ENCODE measurements at places on chromosomes 12 and 14.

- DNase-seq, result no peak
Observed at GRCh38 chr12:118302053-118302452, 70.7 kb downstream of the TAOK3 start.

DNA sequence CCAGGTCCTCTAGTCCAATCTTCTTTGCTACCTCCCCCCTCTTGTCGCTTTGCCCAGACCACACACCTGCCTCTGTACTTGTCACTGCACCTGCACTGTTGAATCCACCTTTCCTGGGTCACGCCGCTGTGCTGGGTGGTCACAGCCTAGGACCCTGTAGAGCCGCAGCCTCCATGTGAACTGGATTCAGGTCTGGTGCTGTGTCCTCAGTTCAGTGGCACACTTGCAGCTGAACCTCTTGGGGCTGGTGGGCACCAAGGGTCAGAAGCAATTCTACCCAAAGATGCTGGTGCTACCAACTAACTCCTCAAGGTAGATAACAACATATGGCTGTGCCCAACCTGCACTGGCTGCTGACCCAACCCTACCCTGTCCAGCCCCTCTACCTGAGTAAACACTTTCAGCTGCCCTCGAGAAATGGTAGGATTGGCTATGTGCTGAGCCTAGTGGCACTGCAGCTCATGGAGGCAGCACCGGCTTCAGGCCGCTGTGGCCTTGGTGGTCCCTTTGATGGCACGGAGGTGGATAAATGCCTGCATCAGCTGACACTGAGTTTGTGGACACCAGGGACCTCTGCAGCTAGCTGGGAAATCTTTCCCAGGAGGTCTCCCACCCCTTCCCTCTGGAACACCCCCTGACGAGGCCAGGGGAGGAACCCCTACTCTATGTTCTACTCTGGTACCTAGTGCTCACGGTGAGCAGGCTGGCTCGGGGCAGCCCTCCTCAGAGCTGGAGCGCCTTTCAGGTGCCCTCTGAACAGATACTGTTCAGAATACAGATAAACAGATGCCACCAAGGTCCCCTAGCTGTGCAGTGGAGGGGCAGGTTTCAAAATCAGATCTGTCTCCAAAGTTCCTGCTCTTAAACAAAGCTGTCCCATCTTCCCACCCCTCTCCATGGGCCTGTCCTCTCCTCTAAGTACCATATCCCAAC is 14.3 kb downstream of the AGAP2 start:
- no peak for DNase-seq

- no peak for DNase-seq
Observed at GRCh38 chr12:89225401-89225800, 126.9 kb downstream of the DUSP6 start.

DNA sequence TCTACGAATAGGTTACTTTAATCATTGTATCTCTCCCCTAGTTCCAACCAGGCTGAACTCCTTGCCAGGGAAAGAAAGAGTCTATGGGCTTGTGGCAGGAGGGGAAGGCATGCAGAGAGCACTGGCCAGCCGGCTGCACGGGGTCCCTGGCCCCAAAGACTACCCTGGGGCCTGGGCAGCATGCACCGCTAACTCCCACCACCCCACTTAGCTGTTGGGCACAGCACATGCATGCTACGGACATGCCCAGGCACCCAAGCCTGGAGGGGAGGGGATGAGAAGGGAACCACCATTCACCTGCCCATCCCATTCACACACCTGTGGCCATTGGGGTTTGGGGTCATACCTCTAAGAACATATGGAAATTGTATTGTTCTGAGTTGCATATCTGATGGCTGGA is 94.1 kb downstream of the PIK3C2G start:
- no peak for DNase-seq

DNA sequence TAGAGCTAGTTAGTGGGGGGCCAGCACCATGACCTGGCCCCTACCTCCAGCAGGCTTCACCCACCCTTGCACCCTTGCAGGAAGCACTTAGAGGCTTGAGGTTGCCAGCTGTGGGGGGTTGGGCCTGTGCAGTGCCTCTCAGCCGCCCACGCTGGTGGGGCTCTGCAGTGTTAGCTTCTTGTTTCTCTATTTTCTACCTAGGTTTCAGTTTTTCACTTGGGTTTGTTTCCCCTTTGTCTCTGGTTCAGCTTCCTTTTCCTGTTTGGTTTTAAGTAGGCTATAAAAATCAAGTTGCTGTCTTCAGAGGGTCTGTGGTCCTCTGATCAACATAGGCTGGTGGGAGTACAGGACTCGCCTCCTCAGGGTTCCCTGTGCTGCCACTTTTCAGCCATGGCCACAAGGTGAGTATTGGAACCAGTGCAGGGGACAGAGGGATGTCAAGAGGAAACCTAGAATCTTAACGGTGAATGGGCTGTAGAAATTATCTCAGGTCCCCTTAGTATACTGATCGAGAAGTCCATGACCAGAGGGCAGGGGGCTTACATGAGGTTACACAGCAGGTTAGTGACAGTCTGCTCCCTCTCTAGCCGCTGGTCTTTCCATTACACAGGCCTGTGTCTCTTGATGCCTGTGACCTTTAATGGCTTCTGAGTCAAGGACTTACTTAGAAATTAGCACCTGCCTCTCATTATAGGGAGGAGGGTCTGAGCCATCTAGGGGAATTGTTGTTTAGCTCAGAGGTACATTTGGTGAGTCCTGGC is at the start of gene EVL:
Gene EVL (plus strand): TSS at position 312 of the 761 bp plus-strand sequence. CDS start 79 bp downstream, at position 391.
- DNase-seq, result no peak

GRCh38 chr12:817941-818600 is 65.7 kb downstream of the WNK1 start:
- DNase-seq, result no peak

- no peak for DNase-seq
Observed at GRCh38 chr14:44339231-44339630, 167.9 kb downstream of the FSCB start.

DNA sequence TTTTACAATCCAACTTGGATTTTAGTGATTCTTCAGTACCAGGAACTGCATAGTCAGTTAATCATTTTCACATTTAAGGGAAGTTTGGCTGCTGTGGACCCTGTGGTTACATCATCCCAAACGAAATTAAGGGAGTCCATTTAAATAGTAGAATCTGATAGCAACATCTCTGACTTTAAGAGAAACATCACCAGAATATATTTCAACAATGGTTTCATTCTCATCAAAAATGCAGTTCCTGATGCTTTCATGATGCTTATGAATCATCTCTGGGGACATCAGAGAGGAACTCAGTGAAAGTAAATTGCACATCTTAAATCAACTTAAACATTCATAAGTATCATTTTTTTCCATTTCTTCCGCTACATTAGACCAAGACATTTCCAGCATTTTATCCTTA is 1170.7 kb downstream of the FSCB start:
- DNase-seq, result no peak

DNA sequence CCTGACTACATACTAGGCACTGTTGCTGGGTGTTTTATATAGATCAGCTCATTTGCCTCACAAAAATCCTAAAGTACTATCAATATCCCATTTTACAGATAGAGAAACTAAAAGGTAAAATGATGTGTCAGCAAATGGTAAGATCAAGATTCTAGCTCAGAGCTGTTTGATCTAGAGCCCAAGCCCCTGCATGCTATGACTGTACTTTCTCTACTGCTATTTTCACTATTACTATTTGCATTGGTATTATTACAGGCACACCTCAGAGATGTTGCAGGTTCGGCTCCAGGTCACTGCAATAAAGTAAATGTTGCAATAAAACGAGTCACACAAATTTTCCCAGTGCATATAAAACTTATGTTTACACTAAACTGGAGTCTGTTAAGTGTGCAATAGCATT is 10.9 kb downstream of the ISCU start:
- DNase-seq, result no peak

DNA sequence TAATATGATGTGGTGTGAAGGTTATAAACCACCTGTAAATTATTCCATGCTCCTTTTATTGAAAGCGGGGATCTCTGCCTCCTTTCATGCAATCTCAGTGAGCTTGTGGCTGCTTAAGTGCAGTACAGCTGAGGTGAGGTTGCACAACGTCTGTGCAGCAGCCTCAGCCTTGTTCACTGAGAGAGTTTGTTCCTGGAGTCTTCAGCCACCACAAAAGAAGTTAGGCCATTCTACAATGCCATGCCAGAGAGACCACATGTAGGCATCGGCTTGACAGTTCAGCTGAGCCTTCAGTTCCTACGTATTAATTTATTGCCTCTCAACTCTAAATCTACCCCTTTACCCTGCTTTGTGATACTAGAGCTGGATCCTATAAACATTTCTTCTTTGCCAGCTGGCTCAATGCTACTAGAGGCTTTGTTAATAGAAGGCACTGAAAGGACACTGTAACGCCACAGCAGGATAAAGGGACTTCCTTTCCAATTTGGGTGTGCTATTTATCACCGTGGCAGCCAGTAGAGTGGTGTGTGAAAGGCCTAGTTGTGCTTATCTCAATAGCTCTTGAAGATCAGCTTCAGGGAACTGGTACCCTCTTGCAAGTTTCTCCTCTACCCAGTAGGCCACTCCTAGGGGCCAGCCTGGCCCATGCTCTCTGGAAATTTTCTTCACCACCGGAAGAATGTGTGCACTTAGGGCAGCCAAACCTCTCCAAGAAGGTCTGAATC is 337.7 kb downstream of the IPO8 start:
- DNase-seq, result no peak

DNA sequence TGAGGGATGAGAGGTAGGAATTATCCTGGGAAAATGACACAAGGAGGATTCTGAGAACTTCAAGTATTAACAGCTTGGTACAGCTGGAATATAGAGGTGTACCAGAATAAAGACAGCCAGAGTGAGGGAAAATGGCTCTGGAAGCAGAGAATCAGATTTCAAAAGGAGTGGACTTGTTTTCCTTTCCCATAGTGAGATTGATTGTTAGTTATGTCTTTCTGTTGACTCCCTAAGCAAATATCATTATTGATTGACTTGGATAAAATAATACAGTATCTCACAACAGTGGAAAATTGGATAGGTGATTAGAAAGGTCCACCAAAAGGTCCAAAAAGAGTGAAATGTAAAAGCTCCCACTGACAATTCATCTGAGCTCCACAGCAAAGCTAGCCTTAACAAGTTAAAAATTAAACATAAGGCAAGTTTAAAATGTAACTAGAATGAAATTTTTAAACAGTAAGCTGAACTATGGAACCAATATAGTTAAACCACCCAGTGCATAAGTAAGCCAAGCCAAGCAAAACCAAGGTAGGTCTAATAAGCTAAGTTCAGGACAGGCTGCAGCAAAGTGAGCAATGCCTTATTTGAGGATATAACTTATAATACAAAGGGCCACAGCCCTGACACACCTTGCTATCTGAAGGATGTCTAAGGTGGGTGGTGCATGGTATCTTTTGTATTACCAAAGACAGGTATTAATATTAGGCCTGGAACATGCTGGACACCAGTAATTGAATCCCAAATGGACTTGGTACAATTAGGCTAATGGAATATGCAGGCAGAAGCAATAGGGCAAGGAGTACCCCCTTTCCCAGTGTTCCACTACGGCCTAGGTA is 21.8 kb downstream of the ENTPD5 start:
- no peak for DNase-seq

DNA sequence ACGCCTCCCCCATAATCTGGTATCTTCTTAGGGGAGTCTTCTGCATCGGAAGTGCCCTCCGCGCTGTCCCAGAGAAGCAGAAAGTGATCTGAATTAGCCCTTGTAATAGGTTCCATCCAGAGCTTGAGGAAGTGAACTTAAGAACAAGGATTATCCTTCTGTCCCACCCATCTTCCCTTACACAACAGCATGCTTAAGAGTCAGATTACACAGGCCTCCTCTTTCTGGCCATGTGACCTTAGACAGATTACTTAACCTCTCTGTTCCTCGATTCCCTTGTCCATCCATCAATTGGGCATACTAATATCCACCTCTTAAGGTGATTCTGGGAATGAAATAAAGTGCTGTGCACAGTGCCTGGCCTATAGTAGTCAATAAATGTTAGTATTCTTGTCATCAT is 11.4 kb downstream of the CABP1 start:
- no peak for DNase-seq

DNA sequence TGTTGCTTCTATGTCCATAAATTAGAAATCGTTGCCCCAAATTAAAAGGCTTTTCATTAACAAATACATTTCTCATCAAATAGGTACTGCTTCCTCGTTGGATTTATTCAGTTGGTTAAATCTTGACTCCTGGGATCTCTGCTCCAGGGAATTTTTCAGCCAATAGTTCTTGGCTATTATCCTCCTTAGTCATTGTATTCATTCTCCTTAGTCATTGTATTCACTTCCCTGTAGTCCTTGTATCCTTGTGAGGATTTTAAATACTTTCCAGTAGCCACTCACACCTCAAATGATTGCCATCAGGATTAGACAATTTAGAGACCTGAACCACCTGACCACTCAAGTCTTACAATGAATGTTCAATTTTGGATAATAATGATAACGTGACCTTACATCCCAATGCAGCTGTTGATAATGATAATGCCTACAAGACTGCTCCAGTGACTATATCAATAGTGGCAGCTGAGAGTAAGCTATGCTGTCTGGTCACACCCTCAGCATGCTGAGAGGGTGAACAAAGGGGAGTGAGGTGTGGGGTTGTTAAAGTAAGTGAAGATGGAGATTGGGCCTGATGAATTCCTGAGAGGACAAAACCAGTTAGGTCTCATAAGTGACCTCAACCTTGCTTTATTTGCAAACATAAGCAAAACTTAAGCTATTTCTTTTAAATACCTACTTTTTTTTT is 193.7 kb upstream of the RTL1 start:
- no peak for DNase-seq

GRCh38 chr12:66244446-66244845 is 55.4 kb downstream of the IRAK3 start:
- no peak for DNase-seq

GRCh38 chr12:54046809-54047159 is 6.9 kb upstream of the HOXC4 start:
- no peak for DNase-seq

DNA sequence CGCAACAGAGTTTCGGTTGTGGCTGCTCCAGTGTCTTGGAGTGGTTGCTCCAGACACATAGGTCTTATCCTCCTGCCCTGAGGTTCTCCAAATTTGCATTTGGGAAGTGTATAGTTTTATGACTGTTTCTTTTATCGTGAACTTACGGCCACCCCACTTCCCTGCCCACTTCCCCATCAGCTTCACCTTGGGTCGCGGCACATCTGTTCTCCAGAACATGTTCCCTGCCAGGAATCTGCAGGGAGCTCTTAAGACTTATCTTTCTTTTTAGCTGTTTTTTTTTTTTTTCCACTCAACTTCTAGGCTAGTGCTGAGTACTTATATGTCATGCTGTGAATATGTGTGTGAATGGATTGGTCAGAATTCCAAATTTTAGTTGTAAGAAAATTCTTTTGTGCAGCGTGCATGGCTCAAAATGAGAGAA is 75.4 kb downstream of the ETV6 start:
- no peak for DNase-seq

- DNase-seq, result no peak
Observed at GRCh38 chr14:78141590-78141989, 28.6 kb upstream of the NRXN3 start.
